ENCODE measurements at places on chromosomes 12 and 14. TPM values are rescaled to one million over a fixed set of nuclear protein-coding genes. Genes with fewer than 3 reads are reported as not detected.

Gene ZBTB42
- 4.4 TPM for total RNA-seq

Gene OSGEP
- 25.1 TPM for total RNA-seq

Gene NANOG
- total RNA-seq, result not detected

- DNase-seq, result no peak
Measured at GRCh38 chr14:51922624-51923023, 62.2 kb downstream of the GNG2 start.

GRCh38 chr14:68173227-68173972 is 353.8 kb downstream of the RAD51B start:
- no peak for DNase-seq

DNA sequence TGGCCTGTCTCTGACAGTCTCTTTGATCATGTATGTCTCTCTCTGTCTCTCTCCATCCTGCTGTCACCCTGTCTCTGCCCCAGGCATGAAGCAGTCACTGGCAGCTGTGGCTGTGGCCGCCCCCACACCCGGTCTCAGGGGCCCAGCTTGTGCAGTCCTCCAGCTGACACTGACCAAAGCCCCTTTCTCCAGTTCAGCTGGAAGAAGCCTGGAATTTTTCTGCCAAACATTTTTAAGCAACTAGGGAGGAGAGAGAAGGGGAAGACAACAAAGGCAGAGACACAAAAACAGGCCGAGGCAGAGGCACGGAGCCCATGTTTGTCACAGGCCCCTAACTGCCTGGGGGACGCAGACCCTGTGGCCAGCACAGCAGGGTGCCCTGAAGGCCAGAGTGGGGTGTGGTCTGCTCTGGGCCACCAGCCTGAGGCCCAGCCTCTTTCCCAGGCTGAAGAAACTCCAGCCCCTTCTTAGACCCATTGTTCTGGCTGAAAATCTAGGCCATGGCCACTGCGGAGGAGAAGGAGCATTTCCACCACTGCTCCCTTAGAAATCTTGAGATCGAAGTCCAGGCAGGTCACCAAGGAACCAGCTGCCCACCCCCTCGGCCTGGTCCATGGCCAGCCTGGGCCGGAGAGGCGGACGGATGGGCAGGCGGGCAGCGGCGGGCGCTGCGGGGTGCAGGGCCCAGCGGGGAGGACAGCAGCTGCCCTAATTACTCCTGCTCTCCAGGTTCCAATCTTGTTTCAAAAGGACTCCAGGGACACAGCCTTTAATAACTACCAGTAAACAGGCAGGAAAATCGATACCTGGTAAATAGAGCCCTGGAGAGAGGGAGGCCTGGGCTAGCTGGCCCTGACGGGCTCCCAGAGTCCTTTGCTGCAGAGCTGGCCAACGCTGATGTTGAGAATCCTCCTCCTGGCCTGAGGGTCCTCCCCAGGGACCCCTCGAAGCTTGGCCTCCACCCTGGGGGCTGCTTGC is 14.9 kb downstream of the DTX1 start:
- no peak for DNase-seq

DNA sequence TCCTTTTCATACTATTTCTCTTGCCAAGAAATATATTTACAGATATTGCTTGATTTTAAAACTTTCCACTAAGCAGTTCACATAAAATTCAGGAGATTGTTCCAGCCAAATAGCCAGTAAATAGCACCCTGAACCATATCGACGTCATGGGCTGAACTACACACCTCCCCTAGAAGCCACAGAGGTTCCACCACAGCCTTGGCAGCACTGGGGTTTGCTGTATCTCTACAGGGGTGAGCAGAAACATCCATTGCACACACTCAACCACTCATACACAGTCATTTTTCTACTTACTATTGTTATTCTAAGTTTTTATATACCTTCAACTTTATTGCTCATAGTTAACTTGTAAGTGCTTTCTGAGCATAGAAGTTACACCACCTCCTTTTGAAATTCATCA is 8.1 kb upstream of the EIF2S3B start:
- DNase-seq, result no peak

- no peak for DNase-seq
Measured at GRCh38 chr14:60085085-60085484, 6.6 kb upstream of the PCNX4 start.

DNA sequence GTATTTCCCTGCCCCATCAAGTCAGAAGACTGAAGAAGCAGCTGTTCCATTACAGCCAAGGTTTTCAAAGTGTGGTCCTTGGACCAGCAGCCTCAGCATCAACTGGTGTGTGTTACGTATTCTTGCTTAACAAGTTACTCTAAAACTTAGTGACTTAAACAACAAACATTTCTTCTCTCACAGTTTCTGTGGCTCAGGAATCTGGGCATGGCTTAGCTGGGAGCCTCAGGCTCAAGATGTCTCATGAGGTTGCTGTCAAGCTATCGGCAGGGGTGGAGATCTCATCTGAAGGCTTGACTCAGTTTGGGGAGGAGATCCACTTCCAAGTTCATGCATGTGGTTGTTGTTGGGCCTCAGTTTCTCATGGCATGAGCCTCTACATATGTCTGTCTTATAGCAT is 174.5 kb downstream of the KTN1 start:
- no peak for DNase-seq

DNA sequence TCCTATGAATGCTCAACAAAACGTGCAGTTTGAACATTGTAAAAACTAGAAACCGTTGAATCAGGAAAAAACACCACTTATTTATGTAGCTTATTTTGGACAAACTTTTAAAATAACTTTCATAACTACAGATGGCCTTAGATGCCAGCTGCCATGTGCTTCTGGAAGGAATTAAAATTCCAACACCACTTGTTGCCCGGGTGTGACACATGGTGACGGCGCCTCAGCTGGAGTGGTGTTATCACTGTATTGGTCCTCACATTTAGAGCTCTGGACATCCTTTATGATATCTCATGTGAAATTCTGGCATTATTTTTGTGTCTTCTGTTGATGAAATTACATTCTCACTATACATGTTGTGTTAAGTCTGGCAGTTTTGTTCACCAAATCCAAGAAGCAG is 211.0 kb downstream of the IPO8 start:
- no peak for DNase-seq

- DNase-seq, result no peak
Measured at GRCh38 chr14:64201296-64201695, 92.9 kb downstream of the ESR2 start.

GRCh38 chr14:69808919-69809808 is 12.1 kb upstream of the SLC10A1 start:
- peak; percentile 37 for DNase-seq

All from esophagus muscularis mucosa (tissue), 4 donors.